Lung microvascular endothelial cell (primary cell): ENCODE measurements at places on chromosomes 2 and 18. TPM values are rescaled to one million over a fixed set of nuclear protein-coding genes. Genes with fewer than 3 reads are reported as not detected.
A peak's percentile ranks its signal among the peaks of the same experiment; 100 is the strongest.

- DNase-seq = no peak
Measured at GRCh38 chr2:236861196-236861875, 224.4 kb upstream of the COPS8 start.

The SPATS2L gene
- total RNA-seq = 5.4 and 11.8 TPM in 2 replicates

DNA sequence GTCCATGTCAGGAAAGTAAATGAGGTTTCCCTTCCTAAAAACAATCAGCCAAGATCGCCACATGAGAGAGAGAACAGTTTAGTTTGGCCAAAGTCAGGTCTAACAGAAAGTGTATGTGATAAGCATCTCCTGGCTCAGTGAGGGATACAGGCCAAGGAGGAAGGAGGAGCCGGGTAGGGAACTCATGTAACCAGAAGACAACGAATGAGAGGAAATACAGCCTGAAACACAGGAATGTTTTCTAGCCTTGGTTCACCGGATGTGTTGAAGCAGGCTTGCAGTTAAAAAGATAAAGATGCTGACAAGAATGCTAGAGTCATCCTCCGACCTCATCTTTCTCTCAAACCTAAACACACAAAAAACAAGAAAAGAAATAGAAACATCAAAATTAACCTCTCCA lies 283.9 kb upstream of the SIX2 start:
- DNase-seq = no peak

- DNase-seq = peak; percentile 20
Measured at GRCh38 chr2:85705680-85706039, 11.5 kb downstream of the GNLY start.

The TCF23 gene
- not detected in 2 replicates for total RNA-seq

- DNase-seq = no peak
Measured at GRCh38 chr2:227161947-227162346, 2.1 kb downstream of the COL4A4 start.

The SH2D6 gene
- not detected in 2 replicates for total RNA-seq

GRCh38 chr2:159285929-159286708 lies at the start of gene WDSUB1:
WDSUB1 (minus strand) TSS chr2:159286703; CDS start chr2:159283069, 3,634 bp downstream.
- peak; percentile 67 for DNase-seq

- DNase-seq = no peak
Measured at GRCh38 chr2:98452396-98453027, 7.9 kb downstream of the INPP4A start.

GRCh38 chr2:232228971-232229894 lies 149.3 kb upstream of the ALPP start:
- DNase-seq = no peak

The ERMN gene
- not detected in 2 replicates for total RNA-seq

The TLX2 gene
- not detected in 2 replicates for total RNA-seq

- DNase-seq = peak; percentile 31
Measured at GRCh38 chr2:88626171-88627054, 851 bp downstream of the EIF2AK3 start.

The PLCD4 gene
- total RNA-seq = 0.40 and 1.7 TPM in 2 replicates

DNA sequence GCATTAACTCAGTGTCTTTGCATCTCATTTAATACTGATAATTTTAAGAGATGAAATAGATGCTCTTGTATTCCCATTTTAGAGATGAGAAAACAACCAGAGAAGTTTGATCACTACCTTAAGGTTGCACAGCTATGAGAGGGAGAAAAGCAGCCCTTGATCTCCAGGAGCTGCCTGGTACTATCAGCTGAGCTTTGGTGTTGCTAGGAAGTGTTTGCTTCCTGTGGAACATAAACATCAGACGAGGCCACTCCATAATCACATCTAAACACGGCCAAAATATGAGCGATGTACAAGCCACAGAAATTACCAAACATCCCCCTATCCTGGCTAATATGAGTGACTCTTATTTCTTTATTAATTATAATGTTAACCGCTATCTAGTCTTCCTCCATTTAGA lies 620 bp upstream of the WDFY1 start:
- peak; percentile 74 for DNase-seq

The DNAH7 gene
- under 0.01 TPM in 1 of 2 replicates, not detected in the other for total RNA-seq

- DNase-seq = no peak
Measured at GRCh38 chr2:240886678-240887609, 9.0 kb downstream of the MAB21L4 start.

GRCh38 chr2:223056701-223057418 lies 4.9 kb downstream of the KCNE4 start:
- DNase-seq = no peak

- DNase-seq = peak; percentile 40
Measured at GRCh38 chr2:43169987-43170386, 56.4 kb downstream of the ZFP36L2 start.

The RHOB gene
- total RNA-seq = 293 and 1,023 TPM in 2 replicates

The TRPM8 gene
- not detected in 2 replicates for total RNA-seq

GRCh38 chr2:108585436-108585835 lies 51.2 kb downstream of the LIMS1 start:
- no peak for DNase-seq

GRCh38 chr2:18552351-18553077 lies 7.9 kb downstream of the RDH14 start:
- peak; percentile 58 for DNase-seq
